ENCODE measurements at places on chromosomes 3 and 15.
A peak's percentile ranks its signal among the peaks of the same experiment; 100 is the strongest.

DNA sequence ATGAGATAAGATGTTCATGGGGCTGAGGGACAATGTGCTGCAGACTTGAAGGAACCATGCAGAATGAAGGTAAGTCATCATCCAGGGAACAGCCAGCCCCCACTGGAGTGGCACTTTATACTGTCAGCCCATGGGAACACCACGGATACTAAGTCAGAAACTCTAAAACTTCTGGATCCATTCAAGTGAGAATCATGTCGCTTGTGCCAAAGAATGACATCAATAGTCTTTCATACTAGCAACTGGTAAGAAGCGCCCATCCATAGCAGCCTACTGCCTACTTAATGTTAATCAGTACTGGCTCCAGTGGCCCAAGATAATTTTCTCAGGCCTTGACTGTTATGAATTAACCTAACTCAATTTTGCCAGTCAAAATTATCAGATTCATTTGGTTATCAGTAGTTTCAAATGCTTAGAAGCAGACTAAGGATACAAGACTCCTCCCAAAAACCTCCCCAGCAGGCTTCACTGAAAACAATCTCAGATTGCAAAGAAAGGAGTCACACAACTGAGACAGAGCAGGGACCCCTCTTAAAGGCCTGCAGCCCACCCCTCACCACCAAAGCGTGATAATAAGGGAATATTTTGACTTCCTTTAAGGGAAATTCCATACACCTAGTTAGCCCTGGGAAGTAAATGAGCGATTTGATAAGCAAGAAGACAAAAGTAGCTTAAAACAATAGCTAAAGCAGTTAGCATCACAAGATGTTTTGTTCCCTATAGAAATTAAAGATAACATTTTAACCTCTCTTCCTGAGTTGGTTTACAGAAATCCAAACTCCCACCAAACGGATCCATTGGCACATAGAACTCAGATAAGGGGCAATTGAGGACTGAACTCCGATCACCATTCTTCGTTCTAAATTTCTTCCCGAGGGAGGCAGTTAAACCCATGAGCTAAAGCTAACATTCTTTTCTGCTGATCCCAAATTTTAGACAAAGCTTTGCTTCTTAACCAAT, 98.8 kb downstream of the TGFBR2 start:
- DNase-seq = no peak

DNA sequence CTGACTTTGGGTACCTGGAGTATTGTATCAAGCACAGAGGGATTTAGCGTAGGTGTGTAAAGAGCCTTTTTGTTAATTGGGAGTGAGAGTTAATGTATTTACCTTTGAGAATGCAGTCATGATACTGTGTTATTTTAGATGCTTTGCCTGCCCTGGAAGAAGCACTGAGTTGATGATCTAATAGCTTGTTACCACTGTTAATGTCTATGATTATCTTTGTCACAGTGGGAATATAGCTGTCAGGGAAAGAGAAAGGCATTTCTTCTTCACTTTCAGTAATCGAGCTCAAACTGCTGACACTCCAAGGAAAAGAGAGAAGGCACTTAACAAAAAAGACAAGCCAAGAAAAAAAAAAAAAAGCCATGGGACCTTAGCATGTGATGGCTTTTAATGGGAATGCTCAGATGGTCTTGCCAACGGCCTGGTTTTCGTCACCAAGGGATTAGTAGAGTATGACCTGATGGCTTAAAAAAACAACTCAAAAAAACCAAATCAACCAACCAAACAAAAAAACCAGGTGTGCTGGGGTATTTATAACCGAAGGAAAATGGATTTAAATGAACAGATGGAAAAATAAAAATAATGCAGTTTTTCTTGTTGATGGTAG, 387.4 kb downstream of the PTPRG start:
- DNase-seq = no peak

DNA sequence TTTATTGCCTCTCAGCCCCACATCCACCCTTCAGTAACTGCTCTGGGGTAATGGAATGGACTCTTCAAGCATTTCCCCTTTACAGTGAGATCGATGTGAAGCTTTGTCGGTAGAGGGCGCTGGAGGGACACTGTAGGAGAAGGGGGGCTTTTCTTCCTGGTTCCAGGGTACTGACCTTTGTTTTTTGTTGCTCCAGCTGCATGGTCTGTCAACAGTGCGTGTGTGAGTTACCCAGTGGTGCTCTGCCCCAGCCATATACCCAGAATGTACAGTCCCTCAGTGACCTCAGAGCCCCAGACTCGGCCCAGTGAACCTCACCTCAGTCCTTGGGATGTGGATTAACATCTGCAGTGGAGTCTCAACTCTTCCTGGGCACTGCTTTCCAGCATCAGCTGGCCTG, 180.3 kb upstream of the TSC22D2 start:
- DNase-seq = no peak

- no peak for DNase-seq
These were observed 124.6 kb downstream of the FOXB1 start for GRCh38 chr15:60128710-60129109.

- no peak for DNase-seq
These were observed 461.6 kb downstream of the PYDC2 start for GRCh38 chr3:191922570-191922969.

DNA sequence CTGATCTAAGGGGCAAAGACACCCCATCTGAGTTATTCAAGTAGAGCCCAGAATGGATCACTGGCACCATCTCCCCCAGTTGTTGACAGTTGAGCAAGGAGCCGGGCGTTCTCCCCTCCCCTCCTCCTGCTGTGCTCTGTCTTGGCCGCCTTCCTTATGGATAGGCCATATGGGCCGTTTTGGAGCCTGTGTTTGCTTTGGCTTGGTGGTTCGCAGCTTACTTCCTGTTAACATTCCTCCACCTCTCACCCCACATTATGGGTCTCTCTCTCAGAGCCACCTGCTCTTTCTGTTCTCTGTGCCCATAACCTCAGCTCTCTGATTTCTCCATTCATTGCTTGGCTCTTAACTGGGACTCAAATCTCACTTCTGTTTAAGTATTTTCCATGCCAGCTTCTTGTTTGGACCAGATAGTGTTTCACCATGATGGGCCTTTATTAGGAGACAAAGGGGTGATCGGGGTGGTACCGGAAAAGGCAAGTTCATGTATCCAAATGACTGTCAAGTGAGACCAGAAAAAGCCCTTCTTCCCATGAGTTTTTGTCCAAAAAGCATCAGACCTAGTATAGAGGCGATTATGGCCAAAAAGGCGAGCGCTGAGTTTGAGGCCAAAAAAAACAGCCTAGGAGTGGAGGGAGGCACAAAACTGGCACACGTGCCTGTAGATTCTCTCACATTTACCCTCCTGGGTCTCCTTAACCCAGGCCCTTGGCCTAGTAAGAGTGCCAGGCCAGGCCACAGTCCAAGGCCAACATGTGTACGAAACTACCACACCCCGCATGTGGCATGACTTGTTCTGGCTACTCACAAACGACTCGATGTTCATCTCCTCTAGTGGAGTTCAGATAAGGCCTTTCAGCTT, 62.6 kb downstream of the DUT start:
- DNase-seq = no peak

DNA sequence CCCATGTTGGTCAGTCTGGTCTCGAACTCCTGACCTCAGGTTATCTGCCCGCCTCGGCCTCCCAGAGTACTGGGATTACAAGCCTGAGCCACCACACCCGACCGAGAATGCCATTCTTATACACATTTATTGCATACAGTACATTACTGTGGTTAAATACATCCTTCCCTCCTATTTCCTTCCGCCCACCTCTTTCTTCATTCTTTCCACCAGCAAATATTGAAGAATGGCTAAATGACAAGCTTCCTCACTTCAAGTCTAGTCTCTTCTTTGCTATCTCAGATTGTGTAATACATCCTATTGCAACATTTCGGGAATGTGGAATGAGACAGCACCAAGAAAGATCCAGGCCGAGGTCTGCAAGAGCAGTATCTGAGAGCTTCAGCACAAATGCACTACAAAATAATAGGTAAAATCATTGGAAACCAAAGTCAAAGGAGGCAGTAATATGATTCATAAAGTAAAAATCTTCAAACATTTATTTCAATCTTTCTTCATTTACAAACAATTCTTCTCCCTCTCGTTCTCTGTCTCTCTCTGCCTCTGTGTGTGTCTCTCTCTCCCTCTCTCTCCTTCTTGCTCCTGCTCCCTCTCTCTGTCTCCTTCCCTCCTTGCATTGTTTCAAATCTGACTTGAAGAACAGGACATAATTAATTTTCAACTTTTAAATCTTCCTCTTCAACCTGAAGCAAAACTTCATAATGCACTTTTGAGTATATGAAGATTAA, 94.7 kb upstream of the TGFBR2 start:
- peak; percentile 83 for DNase-seq

DNA sequence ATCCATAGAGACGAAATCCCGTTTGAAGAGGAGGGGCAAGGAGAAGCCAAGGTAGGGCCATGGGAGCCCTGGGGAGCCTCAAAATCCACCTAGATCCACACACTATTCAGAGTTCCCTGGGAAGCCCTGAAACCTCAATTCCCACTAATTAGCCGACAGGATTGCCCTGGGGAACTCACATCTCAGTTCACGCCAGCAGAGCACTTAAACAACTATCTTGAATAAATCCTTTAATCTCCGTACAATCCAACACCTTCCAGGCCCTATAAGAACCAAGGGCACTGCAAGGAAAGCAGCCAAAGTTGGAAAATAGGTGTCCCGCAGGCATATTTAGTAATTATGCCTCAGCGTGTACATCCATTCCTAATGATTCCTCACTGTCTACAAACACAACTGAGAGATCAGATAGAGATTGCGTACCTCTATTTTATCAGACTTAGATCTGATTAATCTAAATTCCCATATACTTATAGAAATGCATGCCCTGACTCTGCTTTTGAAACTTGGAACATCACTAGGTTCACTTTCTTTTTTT, 25.6 kb upstream of the EIF4A2 start:
- DNase-seq = no peak

GRCh38 chr15:72790302-72790910, 6.8 kb upstream of the ADPGK start:
- DNase-seq = no peak

DNA sequence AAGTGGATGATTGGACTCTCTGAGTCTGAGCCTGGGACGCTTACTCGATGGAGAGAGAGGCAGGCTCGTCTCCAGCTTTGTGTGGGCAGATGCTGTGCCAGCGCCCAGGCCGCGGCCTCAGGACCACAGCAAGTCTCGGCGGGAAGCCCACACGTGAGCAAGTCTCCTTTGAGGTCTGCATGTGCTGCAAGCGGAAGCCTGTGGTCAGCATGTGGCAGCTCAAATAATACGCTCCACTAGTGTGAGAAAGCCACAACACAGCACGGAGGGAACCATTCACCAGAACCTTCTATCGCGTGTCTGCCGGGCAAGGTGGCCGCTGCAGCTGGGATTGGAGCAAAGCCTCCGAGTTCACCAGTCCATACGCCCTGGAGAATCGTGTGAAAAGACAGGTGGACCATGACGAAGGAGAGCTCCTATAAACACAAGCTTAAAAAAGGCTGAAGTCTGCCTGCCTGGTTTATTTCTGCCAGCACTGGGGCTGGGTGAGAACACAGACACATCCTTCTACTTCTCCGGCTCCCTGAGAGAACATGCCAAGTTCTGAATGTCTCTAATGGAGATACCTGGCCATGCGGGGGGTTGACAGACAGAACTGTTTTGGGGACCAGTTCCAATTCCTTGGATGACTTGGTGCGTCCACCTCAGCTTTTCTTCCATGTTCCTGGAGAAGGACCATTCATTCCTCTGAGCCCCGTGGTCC, 82.0 kb upstream of the LRIG1 start:
- DNase-seq = no peak

- no peak for DNase-seq
These were observed 8.2 kb downstream of the RTP3 start for GRCh38 chr3:46505953-46506352.

GRCh38 chr3:42077785-42078184, 13.4 kb upstream of the TRAK1 start:
- DNase-seq = no peak

- no peak for DNase-seq
These were observed 632.7 kb downstream of the NTRK3 start for GRCh38 chr15:87623832-87624231.

- no peak for DNase-seq
These were observed 4.1 kb upstream of the CLDN1 start for GRCh38 chr3:190326361-190326760.

- no peak for DNase-seq
These were observed 139.9 kb downstream of the FBLN2 start for GRCh38 chr3:13688824-13689223.

- DNase-seq = peak; percentile 47
These were observed 29.5 kb downstream of the C2CD4B start for GRCh38 chr15:62135532-62136134.

- no peak for DNase-seq
These were observed 14.6 kb downstream of the C2CD4B start for GRCh38 chr15:62150445-62150844.

DNA sequence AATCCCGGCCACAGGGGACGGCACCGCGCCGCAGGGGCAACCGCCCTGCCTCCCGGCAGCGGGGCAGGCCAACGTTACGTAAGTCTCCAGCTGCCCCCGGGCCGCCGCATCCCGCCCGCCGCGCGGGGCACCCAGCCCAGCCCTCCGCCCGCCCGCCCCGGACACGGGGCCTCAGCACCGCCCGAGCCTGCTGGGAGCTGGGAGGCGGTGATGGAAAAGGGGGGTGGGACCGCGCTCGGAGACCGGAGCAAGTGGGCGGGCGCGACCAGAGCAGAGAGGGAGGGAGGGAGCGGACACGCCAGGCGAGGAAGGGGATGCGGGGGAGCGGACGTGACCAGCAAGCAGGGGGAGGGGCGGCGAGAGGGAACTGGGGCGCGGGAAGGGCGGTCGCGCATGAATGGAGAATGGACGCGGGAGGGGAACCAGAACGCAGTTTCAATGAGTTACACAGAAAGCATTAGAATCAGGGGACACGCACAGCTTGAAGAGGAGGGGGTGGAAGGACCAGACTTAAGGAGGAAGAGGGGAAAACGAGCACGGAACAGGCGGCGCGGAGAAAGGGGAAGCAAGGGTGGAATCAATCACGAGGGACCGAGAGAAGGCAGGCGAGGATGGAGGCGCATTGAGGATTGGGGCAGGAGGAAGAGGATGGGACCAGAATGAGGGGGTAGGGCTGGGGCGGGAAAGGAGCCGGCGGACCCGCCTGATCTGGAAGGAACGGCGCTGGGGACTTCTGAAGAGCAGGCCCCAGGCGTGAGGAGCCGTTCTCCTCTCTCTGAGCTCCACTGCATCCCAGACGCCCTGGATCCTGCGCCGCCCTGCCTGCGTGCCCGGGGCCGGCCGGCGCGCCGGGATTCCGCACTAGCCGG, 559 bp downstream of the PKM start:
- peak; percentile 81 for DNase-seq

- DNase-seq = no peak
These were observed 87.8 kb upstream of the MDFIC2 start for GRCh38 chr3:70400194-70400593.

DNA sequence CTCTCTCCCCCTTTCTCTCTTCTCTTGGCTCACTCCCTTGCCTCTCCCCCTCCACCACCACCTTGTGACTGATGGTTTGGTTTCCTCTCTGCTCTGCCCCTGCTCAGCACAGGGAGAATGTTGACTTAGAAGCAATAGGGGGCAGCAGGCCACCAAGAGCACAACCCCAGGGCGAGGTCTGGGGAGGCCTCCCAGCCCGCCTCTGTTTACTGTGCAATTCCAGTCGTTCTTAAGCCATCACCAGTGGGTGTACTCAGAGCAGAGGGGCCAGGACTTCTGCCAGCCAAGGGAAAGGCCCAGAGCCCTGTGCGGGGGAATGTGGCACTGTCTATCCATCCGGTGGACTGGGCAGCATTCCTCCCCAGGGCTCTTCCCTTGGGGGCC, 5.7 kb upstream of the APEH start:
- no peak for DNase-seq

- DNase-seq = no peak
These were observed 45.6 kb downstream of the SENP2 start for GRCh38 chr3:185631508-185632206.

Data from HS-27A (cell line).